Breast epithelium (tissue), 4 donors: ENCODE measurements at places on chromosomes 7 and 10. TPM values are rescaled to one million over a fixed set of nuclear protein-coding genes. Genes with fewer than 3 reads are reported as not detected.

Gene CASP7
- 24.3 TPM for total RNA-seq

- DNase-seq, result no peak
Measured at GRCh38 chr7:132276976-132277725, 299.1 kb downstream of the PLXNA4 start.

- DNase-seq, result no peak
Measured at GRCh38 chr7:30178748-30179436, 44.1 kb downstream of the MTURN start.

GRCh38 chr7:148630078-148630477, 39.5 kb downstream of the C7orf33 start:
- no peak for DNase-seq

GRCh38 chr10:45091968-45092367, 91.2 kb downstream of the ZNF22 start:
- no peak for DNase-seq

Gene SLC18A2
- 0.73 TPM for total RNA-seq

GRCh38 chr7:158568974-158569857, 18.4 kb downstream of the PTPRN2 start:
- DNase-seq, result no peak

DNA sequence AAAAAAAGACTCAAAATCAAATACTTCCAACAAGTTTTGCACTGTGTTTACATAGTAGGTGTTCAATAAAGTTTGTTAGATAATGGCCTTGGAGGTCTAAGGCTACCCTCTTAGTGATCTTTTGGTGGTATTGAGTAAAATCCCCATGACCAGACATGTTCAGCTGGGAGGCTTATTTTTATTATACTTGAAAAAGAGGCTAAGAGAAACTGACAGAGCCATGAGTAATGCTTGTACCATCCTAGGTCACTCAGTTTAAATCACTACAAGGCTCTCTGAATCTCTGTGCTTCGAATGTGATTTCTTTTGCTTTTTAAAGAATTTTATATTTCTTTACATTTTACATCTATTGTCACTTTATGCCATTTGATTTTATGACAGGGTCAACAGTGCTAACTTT, 90.5 kb downstream of the TWIST1 start:
- no peak for DNase-seq

Gene MALRD1
- 8.6 TPM for total RNA-seq

Gene VAX1
- not detected for total RNA-seq

GRCh38 chr7:115332691-115333090, 410.8 kb downstream of the MDFIC start:
- no peak for DNase-seq

- DNase-seq, result no peak
Measured at GRCh38 chr10:61076572-61077114, 132.7 kb upstream of the RHOBTB1 start.

DNA sequence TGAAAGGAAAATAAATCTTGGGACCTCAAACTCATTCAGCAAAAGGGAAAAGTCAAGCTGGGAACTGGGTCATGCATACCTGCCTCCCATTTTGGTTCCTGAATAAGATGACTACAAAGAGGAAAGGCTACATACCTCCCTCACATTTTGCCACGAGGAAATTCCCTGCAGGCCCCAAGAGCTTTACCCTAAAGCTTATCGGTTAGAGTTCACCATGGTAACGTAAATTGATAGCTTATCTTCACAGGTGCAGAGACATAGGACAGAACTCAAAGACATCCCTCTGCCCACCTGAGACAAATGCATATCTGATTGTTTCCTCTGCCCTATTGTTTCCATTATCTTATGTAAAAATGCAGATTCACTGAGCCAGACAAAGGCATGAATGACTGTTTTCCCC, 31.5 kb upstream of the GRB10 start:
- no peak for DNase-seq

DNA sequence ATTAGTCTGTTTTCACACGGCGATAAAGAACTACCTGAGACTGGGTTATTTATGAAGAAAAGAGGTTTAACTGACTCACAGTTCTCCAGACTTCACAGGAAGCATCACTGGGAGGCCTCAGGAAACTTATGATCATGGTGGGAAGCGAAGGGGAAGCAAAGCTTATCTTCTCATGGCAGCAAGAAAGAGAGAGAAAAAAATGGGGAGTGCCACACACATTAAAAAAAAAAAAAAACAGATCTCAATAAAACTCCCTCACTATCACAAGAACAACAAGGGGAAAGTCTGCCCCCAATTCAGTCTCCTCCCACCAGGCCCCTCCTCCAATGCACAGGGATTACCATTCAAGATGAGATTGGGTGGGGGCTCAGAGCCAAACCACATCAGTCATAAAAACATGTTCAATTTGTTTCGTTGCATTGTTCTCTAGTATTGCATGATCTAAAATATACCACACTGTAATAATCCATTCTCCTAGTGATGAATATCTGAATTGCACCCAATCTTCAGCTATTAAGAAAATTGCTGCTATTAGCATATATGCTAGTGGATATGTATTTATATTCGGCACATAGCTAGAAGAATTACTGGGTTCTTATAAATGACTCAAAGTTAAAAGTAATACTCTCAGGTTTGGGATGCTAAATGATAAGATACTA, 328.9 kb upstream of the KCND2 start:
- no peak for DNase-seq

DNA sequence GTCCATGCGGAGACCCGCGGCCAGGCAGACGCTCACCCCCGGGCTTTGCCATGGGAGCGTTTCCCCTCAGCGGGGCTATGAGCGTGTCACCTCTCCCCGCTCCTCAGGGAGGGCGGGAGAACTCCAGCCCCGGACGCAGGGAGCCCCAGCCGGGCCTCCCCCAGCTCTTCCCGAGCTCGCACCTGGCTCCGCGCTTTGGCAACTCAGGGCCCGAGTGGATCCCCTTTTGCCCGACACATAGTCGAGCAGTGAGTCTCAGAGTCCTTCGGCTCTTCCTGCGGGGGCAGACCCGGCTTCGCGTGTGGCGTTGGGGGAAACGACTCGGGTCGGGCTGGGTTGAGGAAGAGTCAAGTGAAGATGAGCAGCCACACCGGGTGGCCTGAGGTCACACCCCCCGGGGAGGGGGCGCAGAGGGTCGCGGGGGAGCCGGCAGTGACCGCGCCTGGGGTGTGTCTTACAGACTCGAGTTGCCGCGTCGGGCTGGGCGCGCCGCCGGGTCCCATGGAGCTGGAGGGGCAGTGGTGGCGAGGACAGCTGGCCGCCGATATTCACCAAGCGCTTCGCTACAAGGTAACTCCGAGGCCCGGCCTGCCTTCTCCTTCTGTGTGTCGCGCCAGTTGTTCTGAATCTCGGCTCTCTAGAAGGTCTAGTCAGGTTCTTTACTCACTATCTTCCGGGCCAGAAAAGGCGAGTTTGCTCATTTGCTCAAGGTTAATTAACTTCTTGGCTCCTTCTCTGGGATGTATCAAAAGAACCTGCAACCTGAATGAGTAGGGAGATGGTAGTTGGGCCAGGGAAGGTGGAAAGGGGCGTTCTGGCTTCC, 721 bp downstream of the CCNJ start:
- peak; percentile 20 for DNase-seq

- no peak for DNase-seq
Measured at GRCh38 chr7:50783801-50784507, 1.3 kb upstream of the GRB10 start.

Gene CTAGE8
- total RNA-seq, result 2.9 TPM

Gene CLCN1
- 0.29 TPM for total RNA-seq

- DNase-seq, result no peak
Measured at GRCh38 chr7:17422966-17423365, 124.5 kb downstream of the AHR start.

- DNase-seq, result no peak
Measured at GRCh38 chr10:49367600-49367999, 28.3 kb downstream of the DRGX start.

DNA sequence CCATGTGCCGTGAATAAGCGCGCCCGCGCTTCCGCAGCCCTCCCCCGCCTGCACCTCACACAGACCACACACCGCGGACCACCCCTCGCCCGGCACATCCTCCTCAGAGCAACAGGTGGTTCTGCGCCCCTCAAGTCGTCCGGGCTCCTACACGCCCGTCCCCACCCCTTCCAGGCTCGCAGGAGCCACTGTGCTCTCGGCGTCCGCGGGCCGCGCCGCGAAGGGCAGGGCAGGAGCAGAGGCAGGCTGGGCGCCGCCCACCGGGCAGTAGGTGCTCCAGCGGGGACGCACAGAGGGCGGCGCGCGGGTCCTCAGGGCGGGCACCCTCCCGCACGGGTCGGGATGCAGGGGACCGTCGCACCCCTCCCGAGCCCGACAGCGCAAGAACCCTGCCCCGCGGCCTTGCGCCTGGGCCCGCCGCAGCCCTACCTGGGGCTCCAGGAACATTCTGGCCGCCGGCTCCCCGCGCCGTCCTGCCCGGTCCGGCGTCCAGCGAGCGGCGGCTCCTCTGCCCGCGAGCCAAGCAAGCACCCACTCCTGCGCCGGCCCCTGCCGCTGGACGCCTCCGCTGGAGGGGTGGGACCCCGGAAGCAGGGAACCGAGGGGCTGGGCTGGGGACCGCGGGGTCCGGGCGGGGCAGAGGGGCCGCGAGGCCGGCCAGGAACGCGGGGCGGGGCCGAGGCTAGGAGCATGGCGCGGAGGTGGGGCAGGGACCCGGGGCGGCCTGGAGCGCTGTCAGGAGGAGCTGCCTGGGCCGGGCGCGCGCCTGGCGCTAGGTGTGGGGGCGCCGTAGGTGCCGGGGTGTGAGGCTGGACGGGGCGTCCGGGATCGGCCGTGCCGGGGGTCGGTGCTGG, 37.4 kb downstream of the RASGEF1A start:
- DNase-seq, result no peak

Gene LLCFC1
- total RNA-seq, result not detected

Gene PRLHR
- not detected for total RNA-seq

DNA sequence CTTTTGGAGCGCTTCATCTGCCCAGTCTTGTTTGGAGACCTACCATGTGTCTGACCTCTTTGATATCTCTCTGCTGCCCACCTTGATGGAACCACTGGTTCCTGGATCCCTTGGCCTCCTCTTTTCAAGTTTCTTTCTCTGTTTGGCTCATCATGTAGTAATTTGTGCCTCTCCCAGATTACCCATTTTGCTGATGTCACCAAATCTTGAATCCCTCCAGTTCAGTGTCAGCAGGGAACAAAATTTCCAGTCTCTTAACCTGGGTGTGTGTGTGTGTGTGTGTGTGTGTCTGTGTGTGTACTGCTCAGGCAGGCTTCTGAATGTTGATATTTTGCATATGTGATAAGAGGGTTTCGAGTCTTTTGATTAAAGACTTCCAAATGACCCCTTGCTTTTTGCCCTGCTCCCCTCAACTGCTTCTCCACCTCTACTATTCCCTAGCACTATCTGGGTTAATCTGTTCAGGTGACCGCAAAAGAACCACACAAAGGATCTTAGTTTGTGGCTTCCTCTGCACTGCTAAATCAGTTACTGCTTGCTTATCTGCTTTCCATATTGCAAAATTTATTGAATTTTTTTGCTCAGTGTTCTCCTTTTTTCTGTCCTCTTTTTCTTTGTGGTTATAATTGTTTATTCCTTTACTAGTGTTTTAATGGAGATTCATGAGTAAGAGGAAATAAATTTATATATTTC, 25.7 kb downstream of the MYO3A start:
- DNase-seq, result no peak

- DNase-seq, result no peak
Measured at GRCh38 chr7:44071726-44072363, 6.5 kb upstream of the PGAM2 start.
